ENCODE measurements at places on chromosomes 6 and 20.

- DNase-seq = no peak
Observed at GRCh38 chr6:4727671-4728435, 48.4 kb upstream of the CDYL start.

DNA sequence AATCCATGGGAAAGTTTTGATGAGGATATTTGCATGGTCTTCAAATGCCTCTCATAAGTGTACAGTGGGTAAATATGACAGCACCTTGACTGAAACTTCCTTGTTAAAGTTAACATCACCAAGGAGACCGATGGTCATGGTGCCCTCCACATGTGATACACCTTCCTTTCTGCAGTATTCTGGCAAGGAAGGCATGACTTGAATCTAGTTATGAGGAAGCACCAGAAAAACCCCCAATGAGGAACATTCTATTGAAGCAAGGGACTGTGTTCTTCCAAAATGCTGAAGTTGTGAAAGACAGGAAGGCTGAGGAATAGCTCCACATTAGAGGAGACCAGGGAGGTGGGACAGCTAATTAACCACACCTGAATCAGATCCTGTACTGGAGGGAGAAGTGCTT is 118.3 kb downstream of the SLC24A3 start:
- DNase-seq = no peak

- DNase-seq = no peak
Observed at GRCh38 chr20:21136015-21136732, 10.3 kb downstream of the KIZ start.

GRCh38 chr20:60477958-60478357 is 519.7 kb downstream of the CDH26 start:
- DNase-seq = no peak

GRCh38 chr20:19601126-19601810 is 156.8 kb upstream of the RIN2 start:
- no peak for DNase-seq

DNA sequence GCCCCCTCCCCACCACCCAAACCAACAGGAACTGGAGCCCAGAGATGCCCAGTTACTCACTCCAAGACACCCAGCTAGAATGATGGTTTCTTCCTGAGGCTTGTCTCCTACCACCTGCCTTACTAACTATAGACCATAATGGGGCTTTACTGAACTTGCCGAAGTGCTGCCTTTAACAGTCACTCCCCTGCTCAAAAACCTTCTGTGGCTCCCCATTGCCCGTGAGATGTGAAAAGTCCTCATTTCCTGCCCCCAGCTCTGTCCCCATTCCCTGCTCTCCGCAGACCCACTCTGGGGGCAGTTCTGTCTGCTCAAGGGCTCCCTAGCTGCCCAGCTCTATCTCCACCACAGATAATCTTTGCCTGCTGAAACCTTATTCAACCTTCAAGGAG is 4.9 kb downstream of the SIGLEC1 start:
- DNase-seq = no peak

DNA sequence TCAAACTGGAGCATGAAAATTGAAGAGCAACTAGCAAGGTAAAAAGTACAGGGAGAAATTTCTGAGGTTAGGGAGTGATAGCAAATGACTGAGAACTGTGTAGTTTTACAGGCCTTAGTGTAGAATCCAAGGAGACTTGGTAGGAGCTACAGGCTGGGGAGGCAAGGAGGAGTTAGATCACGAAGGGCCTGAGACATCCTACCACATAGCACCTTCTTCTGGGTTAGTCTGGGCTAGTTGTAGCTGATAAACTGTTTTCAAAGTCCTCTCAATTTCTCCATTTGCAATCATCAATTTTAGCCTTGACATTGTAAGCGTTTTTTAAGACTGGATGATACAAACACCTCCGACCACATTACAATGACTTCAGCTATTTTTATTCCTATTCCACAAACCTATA is 209.7 kb downstream of the TMEM200A start:
- no peak for DNase-seq

- DNase-seq = no peak
Observed at GRCh38 chr6:32057966-32058365, 19.8 kb downstream of the CYP21A2 start.

DNA sequence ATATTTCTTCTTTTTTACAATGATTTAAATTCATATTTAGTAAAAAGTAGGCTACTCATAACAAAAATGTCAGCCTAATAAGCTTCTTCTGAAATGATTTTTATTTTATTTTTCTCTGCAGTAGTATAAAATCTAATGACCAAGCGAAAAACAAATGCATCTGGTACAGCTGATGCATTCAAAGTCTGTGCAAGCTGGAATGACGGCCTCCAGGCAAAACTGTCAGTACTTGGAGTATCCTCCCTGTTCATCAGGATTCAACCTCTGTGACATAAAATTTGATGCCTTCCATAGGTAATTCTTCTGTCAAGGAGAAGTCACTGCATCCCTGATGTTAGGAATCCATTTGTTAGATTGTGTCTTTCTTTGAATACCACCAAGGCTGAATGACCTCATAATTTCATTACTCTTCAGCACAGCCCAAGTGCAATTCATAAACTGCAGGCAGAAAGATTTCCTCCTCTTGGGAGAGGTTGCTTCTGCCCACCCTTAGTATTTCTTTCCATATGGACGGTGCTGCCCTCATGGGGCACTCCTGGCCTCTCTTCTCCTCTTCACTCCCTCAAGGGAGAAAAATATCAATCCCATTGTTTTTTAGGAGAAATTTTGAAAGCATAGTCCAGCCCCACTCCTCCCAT is 146.4 kb upstream of the STXBP5 start:
- DNase-seq = no peak

- DNase-seq = no peak
Observed at GRCh38 chr6:39309942-39310531, 4.2 kb downstream of the KCNK17 start.

- peak; percentile 99 for DNase-seq
Observed at GRCh38 chr6:31665501-31666336, at the start of gene CSNK2B. Gene CSNK2B, plus strand, starts transcription at chr6:31666080. Its CDS starts 752 bp downstream, at chr6:31666832.

DNA sequence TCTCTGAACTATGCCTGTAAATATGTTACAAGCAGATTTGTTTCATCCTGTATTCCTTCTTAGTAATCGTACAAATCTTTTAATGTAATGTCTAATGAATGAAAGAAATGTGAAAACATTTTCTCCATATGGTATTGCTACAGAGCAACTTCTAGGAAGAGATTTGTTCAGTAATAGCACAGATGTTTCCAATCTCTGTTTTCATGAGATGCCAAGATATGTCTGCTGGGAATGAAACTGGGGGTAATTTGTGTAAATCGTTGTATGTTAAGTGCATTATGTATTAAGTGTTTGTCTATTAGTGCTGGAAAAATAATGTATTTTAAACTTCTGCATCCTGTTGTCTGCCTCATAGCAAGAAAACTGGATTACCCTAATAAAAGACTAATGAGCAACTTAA is 722.2 kb upstream of the EYS start:
- DNase-seq = no peak

DNA sequence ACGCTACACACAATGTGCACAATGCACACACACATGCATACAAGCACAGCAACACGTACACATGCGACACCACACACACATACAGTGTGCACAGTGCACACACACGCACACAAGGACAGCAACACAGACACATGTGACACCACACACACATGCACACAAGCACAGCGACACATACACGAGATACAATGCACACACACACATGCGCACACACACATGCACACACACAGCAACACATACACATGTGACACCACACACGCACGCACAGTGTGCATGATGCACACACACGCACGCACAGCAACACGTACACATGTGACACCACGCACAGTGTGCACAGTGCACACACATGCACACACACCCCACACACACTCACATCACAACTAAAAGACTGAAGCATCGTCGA is 327.3 kb downstream of the THBS2 start:
- peak; percentile 61 for DNase-seq

GRCh38 chr20:46622165-46622564 is 29.1 kb downstream of the SLC13A3 start:
- no peak for DNase-seq

DNA sequence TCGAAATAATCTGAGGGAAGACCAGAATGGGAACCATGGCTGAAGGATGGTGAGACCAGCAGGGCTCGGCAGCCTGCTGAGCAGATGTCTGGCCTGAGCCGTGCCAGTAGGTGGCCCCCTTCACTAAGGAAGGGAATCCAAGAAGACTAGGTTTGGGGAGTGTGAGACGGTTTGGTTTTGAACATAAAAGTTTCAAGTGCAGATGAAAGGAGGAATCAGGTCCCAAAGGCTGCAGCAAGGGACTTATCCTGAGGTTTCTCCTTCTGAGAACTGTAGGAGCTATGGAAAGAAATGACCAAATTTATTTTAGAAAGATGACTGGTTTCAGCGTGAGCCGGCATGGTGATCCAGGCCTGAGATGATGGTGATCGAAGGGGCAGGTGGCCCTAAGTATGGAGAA is 4.6 kb upstream of the OSER1 start:
- no peak for DNase-seq

- DNase-seq = no peak
Observed at GRCh38 chr20:57500235-57500634, 24.7 kb downstream of the CTCFL start.
